ENCODE measurements at places on chromosomes 12 and 14.

DNA sequence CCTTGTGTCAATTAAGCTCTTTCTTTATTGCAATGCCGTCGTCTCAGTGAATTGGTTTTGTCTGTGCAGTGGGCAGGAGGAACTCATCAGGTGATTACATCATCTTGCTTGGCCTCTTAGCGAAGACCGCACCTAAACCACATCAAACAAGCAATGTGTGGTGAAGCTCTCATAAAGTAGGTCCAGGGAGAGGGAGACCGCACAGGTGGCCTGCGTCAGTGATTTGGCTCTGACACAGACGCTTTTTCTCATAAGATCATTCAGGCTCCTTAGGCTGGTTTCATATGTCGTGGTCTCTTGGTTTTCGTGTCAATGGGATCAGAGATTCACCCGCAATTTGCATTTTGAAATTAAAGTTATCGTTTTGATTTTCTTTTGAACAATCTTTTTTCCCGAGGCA is 6.7 kb upstream of the TESC start:
- DNase-seq: no peak

GRCh38 chr12:100251917-100252316 is 15.0 kb downstream of the DEPDC4 start:
- DNase-seq: peak; percentile 45

DNA sequence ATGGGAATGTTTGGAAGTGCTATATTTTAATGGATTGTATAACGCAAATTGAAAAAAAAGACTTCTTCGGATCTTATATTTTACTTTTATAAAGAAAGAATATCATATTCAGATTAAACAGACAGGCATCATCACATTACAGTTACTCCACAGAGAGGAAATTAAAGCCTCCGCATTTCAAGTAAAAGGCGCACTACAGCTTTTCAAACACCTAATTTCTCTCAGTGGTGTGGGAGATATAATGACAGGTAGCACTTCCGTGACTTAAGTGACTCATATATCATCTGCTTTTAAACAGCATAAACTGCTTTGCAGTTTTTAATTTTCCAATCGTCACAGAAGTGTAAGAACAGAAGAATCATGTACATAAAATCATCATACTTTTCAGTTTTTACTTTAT is 751.4 kb downstream of the FSCB start:
- no peak for DNase-seq

- no peak for DNase-seq
Measured at GRCh38 chr12:94289461-94290312, 141.3 kb downstream of the PLXNC1 start.

GRCh38 chr14:88516861-88517357 is 37.9 kb downstream of the PTPN21 start:
- DNase-seq: no peak

GRCh38 chr12:10184261-10184843 is 5.5 kb downstream of the TMEM52B start:
- DNase-seq: no peak

- no peak for DNase-seq
Measured at GRCh38 chr12:95683418-95683817, 107.1 kb downstream of the NTN4 start.

GRCh38 chr12:106274575-106275121 is 26.8 kb upstream of the CKAP4 start:
- no peak for DNase-seq

DNA sequence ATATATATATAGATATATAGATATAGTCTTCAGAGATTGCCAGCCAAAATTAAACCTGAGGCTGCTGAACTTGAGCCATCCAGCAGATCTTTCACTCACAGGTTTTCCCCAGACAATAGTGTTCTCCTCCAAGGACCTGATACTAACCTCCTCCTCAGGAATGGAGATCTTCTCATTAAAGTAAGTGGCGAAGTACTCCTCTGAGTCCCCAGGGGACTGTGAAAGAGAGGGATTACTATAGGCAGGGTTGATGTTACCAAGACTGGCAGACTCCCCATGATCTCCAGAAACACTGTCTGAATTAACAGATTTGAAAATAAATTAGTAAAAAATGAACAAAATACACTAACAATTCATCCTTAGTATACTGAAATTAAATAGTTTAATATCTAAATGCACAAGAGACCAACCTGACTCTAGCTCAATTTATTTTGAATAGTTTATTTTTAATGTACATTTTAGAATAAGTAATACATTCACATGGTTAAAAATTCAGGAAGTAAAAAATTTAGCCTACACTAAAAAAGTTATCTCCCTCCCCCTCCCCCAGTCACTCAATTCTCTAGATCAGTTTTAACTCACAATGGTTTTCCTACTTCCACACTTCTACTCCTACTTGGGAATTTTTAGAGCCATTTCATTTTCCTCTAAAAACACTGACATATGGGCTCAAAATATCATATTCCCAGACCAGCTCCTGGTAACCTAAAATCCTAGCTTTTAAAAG is 17.7 kb downstream of the SLC11A2 start:
- DNase-seq: no peak

GRCh38 chr12:108802101-108802961 is 55.1 kb downstream of the SSH1 start:
- no peak for DNase-seq

GRCh38 chr12:70319605-70320004 is 46.5 kb upstream of the KCNMB4 start:
- no peak for DNase-seq

- no peak for DNase-seq
Measured at GRCh38 chr14:85413836-85414526, 116.0 kb upstream of the FLRT2 start.

DNA sequence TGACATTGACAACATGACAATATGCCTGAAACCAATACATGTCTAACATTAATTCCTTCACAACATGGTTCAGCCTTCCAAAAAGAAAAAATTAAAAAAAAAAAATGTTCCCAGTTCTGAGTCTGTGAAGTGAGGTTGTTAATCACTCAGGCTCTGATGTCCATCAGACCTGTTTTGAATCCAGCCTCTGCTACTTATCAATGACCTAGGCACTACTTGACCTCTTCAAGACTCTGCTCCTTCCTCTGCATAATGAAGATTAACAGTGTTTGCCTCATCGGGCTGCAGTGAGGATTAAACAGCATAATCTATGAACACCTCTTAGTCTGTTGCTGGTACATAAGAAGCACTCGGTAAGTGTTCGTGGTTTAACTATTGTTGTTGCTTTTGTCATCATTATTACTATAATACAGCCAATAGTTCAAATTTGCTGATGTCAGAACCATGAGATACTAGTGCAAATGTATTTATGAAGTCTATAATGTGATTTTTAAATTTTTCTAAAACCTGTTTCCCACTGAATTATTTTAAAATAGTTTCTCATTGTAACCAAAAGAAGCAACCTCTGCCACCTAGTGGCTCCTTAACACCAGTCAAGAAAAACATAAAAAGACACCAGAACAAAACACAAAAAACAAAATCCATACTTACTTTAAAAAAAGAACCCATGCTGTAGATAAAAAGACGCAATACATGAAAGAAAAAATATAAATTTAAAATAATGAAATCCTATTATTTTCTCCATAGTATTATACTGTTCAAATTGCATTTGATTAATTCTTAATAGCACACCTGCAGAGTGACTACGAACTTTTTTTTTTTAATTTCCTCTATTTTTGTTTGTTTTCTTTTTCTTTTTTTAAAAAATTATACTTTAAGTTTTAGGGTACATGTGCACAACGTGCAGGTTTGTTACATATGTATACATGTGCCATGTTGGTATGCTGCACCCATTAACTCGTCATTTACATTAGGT is 20.3 kb upstream of the TMX1 start:
- DNase-seq: peak; percentile 10

GRCh38 chr14:99863059-99863458 is 69.8 kb downstream of the EML1 start:
- DNase-seq: no peak

GRCh38 chr12:121087467-121088194 is 45.0 kb upstream of the P2RX7 start:
- no peak for DNase-seq

- DNase-seq: no peak
Measured at GRCh38 chr14:32186248-32186647, 15.6 kb upstream of the RNU6-7 start.

DNA sequence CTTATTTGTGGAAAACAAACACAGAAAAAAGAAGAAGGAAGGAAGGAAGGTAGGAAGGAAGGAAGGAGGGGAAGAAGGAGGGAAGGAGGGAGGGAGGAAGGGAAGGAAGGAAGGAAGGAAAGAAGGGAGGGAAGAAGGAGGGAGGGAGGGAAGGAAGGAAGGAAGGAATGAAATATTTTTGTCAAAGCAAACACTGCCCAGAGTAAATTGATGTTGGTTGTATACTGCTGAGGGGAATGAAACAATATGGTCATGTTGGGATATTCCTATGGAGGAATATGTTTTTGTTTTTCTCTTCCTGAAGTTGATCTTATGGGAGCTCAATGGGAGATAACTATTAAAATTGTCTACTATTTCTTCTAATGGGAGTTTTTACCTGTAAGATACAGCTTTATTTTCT is 717.5 kb upstream of the LRFN5 start:
- DNase-seq: no peak

DNA sequence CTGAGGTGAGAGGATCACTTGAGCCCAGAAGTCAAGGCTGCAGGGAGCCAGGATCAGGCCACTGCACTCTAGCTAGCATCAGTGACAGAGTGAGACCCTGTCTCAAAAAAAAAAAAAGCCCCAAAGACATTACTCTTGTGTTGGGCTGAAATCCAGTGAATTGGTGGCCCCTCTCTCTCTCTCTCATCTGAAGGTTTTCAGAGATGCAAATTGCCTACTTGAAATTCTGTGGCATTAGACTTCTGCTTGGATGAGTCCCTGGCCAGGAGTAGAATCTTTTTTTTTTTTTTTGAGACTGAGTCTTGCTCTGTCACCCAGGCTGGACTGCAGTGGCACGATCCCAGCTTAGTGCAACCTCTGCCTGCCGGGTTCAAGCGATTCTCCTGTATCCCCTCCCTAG is 112.0 kb upstream of the ATF7IP start:
- DNase-seq: no peak

DNA sequence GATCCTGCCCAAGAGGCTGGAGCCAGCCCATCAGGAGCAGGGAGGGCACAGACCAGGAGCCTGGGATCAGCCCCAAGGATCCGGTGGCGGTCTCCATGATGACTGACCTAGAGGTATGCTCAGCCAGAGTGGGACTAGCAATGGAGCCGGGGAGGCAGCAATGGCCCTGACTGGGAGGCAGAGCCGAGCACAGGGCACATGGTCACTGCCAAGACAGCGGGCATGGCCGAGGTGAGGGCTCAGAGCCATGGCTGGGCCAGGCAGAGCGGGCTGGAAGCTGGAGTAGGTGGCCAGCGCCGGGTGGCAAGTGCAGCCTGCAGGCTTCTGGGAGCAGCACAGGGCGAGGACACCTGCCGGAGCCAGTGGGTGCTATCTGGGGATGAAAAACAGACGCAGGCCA is 259.3 kb downstream of the BCL11B start:
- DNase-seq: no peak

GRCh38 chr14:24144451-24144850 is 2.0 kb downstream of the PSME2 start:
- DNase-seq: no peak

DNA sequence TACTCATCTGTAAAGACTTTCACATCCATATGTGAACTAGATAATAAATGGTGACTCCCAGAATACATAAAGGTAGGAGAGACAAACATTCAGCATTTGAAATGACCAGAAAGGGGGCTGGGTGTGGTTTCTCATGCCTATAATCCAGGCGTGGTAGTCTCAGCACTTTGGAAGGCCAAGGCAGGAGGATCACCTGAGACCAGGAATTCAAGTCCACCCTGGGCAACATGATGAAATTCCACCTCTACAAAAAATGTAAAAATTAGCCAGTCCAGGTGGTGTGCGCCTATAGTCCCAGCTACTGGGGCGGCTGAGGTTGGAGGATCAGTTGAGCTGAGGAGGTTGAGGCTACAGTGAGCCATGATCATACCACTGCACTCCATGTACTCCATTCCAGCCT is 4.1 kb upstream of the CS start:
- DNase-seq: no peak

GRCh38 chr12:122743895-122744525 is 8.6 kb upstream of the DENR start:
- DNase-seq: no peak

GRCh38 chr14:99037777-99038430 is 234.1 kb downstream of the BCL11B start:
- DNase-seq: no peak

GRCh38 chr14:69259527-69260189 is at the start of gene GALNT16:
TSS of gene GALNT16 (plus strand) at chr14:69260158. CDS start at chr14:69260291, 133 bp downstream.
- DNase-seq: peak; percentile 56

DNA sequence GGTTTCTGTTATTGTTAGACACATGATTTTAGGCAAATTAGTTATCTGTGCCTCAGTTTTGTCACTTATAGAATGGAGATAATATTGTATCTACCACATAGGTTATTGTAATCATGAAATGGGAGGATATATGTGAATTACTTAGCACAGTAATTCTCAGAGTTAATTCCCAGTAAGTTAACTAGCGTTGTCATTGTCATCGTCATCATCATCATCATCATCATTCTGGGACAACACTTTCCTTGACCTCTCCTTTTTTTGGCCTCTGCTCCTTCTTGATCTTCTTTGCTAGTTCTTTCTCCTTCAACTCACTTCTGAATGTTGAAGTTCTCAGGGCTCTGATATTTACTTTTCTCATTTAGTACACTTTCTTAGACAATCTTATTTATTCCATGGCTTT is 13.8 kb downstream of the MSRB3 start:
- DNase-seq: no peak

DNA sequence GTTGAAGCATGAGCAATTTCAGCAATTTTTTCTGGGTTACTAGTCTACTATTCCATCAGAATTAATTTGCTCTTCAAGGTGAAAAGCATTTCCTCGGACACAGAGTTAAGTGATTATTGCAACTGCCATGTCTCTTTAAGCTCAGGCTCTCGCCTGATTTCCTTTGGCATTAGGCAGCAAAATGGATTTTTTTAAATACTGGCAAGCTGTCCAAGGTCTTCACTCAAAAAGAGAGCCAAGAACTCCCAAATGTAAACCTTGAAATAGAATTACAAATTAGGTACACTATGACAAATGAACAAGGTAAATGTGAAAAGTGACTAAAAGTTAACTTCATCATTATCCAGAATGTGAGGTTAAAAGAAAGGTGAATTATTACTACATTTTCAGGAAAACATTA is 111.9 kb downstream of the GARIN6 start:
- DNase-seq: no peak

- DNase-seq: no peak
Measured at GRCh38 chr12:47578836-47579235, 127.0 kb downstream of the RPAP3 start.

- no peak for DNase-seq
Measured at GRCh38 chr12:33945438-33945784, 76.9 kb upstream of the ALG10 start.

All from A549 (cell line).